ENCODE measurements at places on chromosomes 4 and X.

DNA sequence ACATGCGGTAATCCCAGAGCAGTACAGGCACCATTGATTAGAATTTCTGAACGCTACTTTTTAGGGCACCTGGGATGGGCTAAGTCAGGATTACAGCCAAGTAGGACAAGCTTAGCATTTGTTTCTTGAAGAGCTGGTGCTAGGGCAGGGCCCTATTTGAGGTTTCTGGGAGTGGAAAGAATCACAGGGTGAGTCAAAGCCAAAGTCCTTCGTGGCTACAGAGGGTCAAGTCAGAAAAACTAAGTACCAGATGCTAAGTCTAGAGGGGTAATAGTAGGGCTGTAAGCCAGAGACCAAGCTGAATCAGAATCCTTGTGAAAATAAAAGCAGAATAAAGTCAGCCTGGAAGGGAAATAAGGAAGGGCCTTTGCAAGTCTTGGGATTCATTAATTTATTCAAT lies 448.6 kb downstream of the ZIC3 start:
- DNase-seq, result no peak

- DNase-seq, result no peak
Measured at GRCh38 chr4:7971881-7972500, 32.3 kb upstream of the AFAP1 start.

DNA sequence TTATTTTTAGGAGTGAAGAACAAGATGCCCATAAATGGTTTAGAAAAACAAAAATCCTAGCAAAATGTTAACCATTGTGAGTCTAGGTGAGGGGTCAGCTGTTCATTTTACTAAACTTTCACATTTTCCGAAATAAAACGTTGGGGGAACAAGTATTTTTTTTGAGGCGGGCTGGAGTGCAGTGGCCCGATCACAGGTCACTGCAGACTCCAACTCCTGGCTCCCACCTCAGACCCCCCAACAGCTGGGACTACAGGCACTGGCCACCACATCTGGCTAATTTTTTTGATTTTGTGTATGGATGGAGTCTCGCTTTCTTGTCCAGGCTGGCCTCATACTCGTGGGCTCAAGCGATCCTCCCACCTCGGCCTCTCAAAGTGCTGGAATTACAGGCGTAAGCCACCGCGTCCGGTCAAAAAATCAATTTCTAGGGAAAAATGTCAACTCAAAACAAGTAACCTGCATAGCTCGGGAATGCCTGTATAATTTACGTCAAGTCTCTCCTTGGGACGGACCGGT lies 742 bp upstream of the TAF1 start:
- DNase-seq, result no peak

DNA sequence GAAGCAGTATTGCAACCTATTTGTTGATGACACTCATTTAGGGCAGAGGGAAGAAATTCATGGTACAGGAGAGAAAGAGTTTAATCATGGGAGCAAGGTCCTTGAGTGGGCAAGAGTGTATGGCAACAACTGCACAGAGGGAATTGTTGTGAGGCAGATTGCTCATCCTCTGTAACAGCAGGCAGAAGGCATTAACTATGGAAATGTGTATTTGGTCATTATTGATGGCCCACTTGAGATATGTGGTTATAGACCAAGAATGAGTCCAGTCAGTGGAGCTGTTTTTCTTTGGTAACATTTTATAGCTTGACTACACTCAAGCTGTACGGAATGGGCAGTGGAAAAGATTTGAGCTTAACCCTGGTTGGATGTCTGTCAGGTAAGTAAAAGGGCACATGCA lies 15.9 kb downstream of the PLRG1 start:
- no peak for DNase-seq

- no peak for DNase-seq
Measured at GRCh38 chr4:174009686-174010451, 273.6 kb downstream of the FBXO8 start.

GRCh38 chrX:43165343-43165920 lies 387.5 kb upstream of the PPP1R2C start:
- no peak for DNase-seq

GRCh38 chr4:6573551-6573950 lies 1.4 kb upstream of the MAN2B2 start:
- DNase-seq, result no peak

DNA sequence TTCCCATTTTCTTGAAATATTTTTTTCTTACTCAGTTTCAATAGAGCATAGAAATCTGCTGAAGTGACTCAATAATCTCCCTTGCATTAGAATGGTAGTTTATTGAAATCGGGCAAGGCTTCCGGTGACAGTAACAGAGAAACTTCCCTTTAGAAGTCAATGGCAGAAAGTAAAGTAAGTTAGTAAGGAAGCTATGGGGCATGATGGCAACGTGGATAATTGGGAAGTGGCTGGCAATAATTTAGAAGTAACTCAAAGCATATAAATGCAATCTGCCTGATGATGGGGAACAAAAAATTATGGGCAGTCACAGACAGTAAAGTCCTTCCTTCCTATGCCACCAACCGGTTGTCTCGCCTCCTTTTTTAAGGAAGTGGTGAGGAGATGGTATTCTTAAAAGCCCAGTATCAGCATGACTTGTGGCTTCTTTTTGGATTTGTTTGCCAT lies 7.6 kb downstream of the CYBB start:
- DNase-seq, result no peak

DNA sequence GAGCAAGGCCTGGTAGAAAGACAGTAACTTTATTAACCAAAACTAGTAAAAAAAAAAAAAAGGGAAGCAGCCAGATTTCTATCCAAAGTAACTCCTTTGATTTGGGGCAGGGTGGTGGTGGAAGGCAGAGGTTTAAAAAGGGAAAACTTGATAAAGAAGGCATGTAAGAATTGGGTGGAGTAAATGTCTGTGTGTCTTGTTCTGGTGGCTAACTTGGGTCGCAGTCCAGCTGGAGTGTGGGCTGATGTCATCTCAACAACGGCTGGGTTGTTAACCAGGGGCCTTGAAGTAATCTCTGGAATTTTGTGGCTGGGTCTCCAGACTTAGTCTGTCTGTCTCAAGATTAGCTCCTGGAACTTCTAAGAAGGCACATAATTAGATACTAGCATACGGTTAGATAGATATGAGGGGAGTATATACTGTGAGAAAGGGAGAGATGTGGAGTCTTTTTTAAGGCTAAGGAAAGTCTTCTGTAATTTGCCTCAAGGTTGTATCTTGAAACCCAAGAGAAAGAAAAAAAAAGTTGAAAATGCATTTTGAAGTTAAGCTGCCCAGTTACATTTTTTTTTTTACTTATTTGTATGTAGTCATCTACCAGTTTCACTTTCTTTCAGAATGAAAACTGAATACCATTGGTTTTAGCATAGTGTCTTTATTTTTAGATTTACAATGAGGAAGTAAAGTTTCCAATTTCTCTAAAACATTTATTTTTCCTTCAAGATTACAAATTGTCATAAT lies 48.3 kb downstream of the MTHFD2L start:
- no peak for DNase-seq

Measured in stimulated activated CD8-positive, alpha-beta memory T cell treated with anti-CD3 and anti-CD28 coated beads, Interleukin-7, amount 100 ng/mL, for 48 hours (primary cell).